Astrocyte of the spinal cord (primary cell): ENCODE measurements at places on chromosomes 3 and 15.

- no peak for DNase-seq
Observed at GRCh38 chr3:121645054-121645453, 15.6 kb downstream of the HCLS1 start.

DNA sequence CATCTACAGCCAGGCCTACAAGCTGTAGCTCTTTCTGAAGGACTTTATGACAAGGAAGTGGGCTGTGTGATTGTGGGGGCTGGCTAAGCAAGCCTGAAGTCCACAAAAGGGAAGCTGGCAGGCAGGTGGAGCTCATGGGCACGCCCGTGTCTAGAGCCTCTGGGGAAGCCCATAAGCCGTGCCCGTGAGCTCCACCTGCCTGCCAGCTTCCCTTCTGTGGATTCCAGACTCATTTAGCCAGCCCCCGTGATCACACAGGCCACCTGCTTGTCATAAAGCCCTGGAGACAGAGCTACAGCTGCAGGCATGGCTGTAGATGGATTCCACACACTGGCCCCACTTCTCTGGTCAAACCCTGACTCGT is 15.2 kb downstream of the EFCC1 start:
- no peak for DNase-seq

- DNase-seq: no peak
Observed at GRCh38 chr3:151346292-151346691, 16.9 kb upstream of the P2RY13 start.

GRCh38 chr3:29513236-29513635 is 232.4 kb downstream of the RBMS3 start:
- peak; percentile 18 for DNase-seq

DNA sequence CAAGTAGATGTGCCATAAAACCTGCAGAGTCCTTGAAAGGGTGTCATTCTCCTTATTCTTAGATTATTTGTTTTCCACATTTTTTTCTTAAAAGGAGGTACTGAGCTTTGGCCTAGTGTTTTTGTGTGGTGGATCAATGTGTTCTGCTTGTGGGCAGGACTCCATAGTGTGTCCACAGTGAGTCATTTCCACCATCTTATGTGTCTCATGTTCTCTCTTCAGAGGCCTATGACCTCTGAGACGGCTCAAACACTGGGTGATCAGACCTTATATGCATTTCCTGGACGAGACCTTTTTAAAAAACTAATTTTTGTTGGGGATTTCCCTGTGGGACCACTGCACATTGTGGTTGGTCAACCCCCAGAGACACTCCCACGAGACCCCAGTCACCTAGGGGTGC is 93.4 kb downstream of the CHCHD4 start:
- DNase-seq: peak; percentile 59

DNA sequence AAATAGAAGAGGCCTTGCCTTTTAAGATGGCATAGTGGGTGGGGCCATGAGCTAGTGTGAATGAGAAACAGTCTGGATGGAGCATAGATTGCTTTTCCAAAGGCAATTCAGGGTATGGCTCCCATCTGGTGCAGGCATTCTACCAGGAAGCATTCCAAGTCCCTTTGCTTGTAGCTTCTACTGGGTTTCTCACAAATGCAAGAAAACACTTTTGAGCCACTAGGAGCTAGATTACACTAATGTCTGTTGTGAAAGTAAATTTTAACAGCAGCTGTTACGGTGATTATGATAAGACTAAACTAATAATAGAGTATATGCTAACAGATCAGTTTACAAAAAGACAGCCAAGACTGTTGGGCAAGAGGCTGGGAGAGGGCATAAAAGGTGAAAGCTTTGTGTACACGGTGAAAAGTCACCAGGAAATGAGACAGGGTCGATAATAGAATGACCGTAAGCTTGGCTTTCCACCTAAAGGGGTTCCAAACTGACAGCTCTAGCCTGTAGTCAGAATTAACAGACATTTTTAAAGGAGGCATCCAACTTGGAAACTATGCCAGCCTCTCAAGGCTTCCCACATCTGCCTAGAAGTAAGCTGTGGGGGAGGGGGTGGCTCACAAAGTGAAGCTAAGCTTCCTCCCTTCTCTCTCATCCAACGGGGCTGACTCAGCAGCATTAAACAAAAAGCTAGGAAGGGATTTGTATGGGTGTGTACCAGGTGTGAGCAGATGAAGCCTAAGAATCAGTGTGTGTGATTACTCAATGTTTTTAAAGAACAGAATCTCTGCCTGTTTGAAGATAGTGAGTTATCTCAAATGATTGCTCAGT is 61.1 kb upstream of the GPD1L start:
- DNase-seq: peak; percentile 70

- DNase-seq: no peak
Observed at GRCh38 chr3:129632977-129633376, 26.5 kb upstream of the PLXND1 start.

DNA sequence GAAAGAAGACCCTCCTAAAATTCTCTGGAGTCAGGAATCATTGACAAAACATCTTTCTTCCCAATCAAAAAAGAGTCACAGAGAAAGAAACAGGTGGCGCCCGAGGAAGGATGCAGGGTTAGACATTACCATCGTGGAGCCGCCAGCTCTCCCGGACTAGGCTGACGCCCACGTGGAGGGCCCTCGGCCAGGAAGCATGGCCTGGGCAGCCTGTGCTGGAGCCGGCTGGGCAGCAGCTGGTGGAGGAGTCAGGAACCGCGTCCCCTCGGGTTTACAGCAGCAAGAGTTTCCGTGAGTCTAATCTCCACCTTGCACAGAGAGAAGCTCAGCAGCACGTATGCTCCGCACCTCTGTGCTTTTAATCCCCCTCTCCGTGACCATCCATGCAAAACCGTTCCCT is 533.7 kb upstream of the ATP11B start:
- DNase-seq: no peak

DNA sequence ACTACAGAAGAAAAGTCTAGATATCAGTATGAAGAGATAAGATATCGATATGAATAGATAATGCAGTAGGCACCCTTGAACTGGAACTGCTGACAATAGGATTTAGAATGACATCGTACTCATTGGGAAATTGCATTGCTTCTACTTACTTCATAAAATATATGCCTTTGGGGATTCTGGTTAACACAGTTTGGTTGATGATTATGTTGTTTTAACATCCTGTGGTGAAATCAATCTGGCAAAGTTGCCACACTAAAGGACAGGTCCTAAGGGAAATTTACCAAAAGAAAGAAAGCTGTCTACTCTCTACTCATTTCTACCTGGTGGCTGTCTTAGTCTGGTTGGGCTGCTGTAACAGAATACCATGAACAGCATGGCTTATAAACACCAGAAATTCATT is 417.4 kb upstream of the DPH6 start:
- DNase-seq: no peak

- DNase-seq: no peak
Observed at GRCh38 chr3:78706906-78707523, 1060.8 kb downstream of the ROBO1 start.

GRCh38 chr3:14757153-14757700 is 61.5 kb upstream of the FGD5 start:
- DNase-seq: no peak

GRCh38 chr3:149553781-149554451 is 79.4 kb downstream of the TM4SF4 start:
- peak; percentile 94 for DNase-seq

DNA sequence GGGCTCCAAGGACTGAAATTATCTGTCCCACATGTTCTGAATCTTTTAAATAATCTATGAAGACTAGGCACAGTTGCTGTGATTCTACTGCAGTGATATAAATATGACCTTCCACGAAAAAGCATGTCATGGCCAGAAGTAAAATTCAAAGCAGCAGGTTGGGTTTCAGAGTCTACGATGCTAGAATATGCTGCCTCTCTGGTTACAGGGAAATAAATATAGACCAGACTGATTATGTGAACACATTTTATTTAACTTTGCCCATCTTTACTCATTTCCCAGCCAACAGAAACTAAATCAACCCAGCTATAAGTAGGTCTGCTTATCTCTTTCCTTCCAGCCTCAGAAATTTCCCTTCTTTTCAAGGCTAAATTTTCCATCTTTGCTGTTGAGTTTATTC is 19.9 kb upstream of the TM6SF1 start:
- no peak for DNase-seq

- no peak for DNase-seq
Observed at GRCh38 chr3:35380196-35380595, 259.1 kb upstream of the ARPP21 start.

DNA sequence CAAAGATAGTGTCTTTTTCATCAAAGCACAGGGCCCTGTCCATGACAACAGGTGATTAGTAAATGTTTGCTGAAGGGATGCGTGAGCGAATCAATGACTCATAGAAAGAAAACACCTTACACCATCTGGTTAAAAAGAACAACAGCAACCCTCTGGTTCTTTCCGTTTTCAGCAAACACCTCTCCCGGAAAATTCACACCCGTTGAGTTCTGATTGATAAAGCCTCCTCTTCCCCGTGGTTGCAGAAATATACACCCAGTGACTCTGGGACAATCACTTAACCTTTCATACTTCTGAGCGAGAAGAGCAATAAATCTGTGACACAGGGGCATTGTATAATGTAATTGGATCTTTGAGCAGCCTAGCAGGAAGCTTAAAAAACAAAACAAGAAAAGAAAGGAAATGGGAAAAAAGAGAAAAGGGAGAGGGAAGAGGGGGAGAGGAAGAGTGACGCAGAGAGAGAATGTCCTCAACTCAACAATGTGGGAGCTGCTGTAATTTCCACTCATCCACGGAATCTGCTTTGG is 37.6 kb downstream of the ADAMTS9 start:
- no peak for DNase-seq

- DNase-seq: peak; percentile 68
Observed at GRCh38 chr15:101641129-101641764, 10.9 kb downstream of the TM2D3 start.

DNA sequence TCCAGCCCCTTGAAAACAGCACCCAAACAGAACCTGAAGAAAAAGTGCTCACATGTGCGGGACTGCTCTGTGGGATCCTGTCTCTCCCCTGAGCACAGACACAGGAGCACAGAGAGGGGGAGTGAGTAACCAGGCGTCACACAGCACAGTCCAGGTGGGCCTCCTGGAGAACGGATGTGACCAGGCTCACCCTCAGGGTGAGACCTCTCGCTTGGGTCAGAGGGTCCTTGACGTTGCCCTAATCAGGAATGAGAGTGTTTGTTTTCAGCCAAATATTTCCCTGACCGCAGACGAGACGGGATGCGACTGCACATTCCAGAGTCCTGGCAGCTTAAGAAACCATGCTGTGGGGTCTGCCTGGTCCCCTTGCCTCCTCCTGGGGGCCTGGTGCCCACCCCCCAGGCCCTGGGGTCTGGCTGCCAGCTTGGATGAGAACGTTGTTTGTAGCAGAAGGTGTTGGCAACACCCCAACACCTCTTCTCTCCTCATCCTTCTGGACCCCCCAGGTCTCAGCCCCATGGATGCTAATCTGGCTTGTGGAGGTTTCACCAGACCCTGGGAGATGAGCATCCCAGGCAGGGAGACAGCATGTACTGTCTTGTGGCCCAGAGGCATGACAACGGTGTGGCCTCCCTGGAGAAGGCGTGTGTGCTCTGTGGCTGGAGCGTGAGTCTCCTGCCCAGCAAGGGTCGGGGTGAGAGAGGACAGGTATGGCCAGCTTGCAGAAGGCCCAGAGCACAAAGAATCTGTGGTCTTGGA is 42.1 kb upstream of the SLC6A6 start:
- peak; percentile 43 for DNase-seq

GRCh38 chr3:105040026-105040622 is 326.6 kb upstream of the ALCAM start:
- DNase-seq: peak; percentile 5

DNA sequence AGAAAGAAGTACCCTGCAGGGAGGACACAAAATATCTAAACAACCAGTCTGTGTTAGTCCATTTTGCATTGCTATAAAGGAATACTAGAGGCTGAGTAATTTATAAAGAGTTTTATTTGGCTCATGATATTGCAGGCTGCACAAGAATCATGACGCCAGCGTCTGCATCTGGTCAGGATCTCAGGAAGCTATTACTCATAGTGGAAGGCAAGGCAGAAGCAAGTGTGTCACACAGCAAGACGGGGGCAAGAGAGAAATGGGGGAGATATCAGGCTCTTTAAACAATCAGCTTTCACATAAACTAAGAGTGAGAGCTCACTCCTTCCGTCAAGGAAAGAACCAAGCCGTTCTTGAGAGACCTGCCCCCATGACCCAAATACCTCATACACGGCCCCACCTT is 614.8 kb downstream of the ZIC1 start:
- DNase-seq: peak; percentile 86

DNA sequence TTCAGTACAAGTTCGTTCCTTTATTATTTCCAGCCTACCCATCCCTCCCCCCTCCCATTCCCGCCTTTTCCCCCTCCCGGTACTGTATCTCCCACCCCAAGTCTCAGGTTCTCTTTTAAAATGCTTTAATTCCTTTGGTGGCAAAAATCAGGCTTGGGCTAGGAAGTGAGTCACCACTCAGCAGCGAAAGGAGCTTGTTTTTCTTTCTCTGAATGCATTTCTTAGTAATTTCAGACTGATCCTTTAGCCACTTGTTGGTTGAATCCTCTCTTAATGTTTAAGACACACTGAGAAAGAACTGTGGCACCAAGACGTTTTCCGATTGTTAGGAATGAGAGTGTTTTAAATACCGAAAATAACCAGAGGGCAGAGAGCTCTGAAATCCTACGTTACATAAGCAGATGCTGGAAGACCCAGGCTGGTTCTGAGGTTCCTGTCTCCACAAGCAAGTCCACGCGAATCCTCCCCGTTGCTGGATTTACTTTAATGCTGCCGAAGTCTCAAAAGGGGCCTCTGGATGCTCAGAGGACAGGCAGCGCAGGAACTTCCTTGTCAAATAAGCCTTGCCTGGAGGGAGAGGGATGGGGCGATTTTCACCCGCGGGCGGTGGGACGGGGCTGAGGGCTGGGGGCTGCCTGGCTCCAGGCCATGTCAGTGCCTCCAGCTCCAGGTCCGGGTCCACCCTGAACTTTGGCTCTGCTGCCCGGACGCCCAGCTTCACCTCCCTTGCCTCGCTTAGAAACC is 854 bp upstream of the COL8A1 start:
- peak; percentile 93 for DNase-seq

GRCh38 chr3:195893044-195893395 is 15.3 kb downstream of the TNK2 start:
- DNase-seq: no peak

- no peak for DNase-seq
Observed at GRCh38 chr3:72761410-72761809, 86.8 kb downstream of the SHQ1 start.

- DNase-seq: peak; percentile 78
Observed at GRCh38 chr3:23094890-23095462, 108.2 kb upstream of the UBE2E2 start.

DNA sequence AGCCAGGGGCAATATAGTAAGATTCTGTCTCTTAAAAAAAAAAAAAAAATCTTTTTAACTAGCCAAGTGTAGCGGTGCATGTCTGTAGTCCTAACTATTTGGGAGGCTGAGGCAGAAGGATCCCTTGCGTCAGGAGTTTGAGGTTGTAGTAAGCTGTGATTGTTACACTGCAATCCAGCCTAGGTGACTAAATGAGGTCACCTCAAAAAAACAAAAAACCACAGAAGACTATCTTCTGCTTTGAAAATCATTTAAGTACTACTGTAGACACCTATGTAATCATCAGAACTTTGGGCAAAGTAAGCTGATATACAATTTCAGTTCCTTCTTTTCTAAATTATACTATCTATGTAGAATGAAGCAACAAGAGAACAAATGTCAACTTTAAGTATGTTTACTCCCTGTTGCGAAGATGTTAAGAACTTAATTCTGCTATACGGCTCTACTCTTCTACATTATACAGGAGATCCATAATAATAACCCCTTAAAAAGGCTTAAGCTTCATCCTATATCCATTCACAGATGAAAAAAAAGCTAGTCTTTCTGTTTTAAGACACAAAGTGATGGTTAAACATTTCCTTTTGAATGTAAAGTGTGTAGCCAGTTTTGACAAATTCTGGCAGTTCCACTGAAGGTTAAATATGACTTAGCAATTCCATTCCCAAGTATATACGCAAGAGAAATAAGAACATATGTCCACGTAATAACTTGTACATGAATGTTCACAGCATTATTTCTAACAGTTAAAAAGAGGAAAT is 15.2 kb downstream of the DAZL start:
- DNase-seq: no peak
